ENCODE measurements at places on chromosomes 11 and 22. TPM values are rescaled to one million over a fixed set of nuclear protein-coding genes. Genes with fewer than 3 reads are reported as not detected.

DKK3 gene
- 59.5 TPM for total RNA-seq

NLRP14 gene
- 0.47 TPM for total RNA-seq

GRCh38 chr22:36180038-36180880, 19.7 kb upstream of the APOL3 start:
- DNase-seq: peak; percentile 92

DNA sequence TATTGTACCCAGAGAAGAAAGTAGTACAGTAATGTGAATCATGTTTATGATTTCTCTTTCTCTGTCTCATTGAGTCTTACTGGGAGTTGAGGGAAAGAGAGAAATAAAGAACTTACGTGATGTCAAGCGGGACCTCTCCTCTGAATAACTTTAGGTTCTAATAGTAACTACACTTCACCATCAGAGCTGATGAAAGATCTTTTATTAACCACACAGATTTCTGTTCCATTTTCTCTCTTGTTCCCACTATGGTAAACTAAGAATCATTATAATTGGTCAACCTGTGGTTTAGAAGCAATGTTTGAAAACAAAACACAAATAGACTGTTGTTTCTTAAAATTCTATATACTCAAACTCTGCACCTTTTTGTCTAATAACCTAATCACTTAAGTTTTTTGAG, 142.3 kb downstream of the ELP4 start:
- DNase-seq: no peak

- no peak for DNase-seq
Measured at GRCh38 chr11:72773696-72774095, 20.2 kb downstream of the STARD10 start.

- DNase-seq: no peak
Measured at GRCh38 chr11:25993016-25993415, 338.9 kb upstream of the ANO3 start.
